ENCODE measurements at places on chromosomes 3 and 15.

- DNase-seq, result no peak
These were observed 21.9 kb upstream of the SEMA3F start for GRCh38 chr3:50133283-50133615.

GRCh38 chr3:17300441-17300840, 415.7 kb downstream of the PLCL2 start:
- no peak for DNase-seq

DNA sequence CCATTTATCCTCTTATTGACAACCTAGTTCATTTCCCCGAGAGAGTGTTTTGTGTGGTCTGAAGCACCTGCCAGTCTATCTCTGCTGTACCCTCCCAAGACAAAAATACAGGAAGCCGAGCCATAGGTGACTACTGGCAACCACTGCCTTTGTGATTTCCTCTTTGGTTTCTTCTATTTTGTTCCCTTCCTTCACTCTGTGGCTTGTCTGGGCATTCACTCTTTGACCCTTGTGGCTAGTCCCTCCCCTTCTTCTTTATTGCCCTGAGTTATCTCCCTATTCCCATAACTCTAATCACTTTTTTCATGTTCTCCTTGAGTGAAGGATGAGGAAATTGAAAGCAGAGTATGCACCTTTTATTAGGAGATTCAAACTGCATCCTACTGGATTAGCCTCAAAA, at the start of gene ADGRG7:
ADGRG7 (plus strand) TSS at position 297 of the 400 bp plus-strand sequence. CDS start 256 bp downstream, outside the sequence.
- DNase-seq, result no peak

DNA sequence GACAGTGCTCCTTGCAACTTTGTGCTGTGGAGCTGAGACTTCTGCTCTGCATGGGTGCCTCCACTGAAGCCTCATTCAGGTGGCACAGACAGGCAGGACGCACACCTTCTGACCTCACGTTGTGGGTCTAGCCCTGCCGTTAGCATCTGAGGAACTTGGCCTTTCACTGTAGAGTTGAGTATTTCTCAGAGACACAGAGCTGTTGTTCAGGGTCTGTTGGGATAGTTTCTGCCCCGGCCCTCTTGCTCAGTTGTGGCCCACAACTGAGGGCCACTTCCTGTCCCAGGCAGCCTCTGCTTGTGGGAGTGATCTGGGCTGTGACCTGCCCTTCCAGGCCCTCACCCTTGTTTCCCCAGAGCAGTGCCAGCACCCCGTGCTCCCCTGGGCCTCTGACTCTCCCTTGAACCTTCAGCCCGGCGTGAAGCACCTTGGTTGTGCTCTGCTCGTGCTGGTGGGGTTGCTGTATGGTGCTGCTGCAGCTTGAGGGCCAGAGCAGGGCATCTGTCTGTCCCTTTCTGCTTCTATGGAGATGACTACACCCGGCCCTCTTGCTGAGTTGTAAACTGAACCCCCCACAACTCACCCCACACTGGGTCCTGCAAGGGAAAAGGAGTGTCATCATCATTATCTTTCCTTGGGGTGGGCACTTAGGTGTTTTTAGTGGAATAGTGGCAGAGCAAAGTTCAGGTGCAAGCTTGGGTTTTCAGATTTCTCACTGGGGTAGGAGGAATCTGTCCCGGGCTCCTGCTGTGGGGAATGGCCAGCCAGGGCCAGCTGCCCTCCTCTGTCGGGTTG, 11.7 kb downstream of the BAHD1 start:
- DNase-seq, result no peak

- no peak for DNase-seq
These were observed 237.7 kb upstream of the AGTR1 start for GRCh38 chr3:148459931-148460513.
